ENCODE measurements at places on chromosomes 7 and 10. TPM values are rescaled to one million over a fixed set of nuclear protein-coding genes. Genes with fewer than 3 reads are reported as not detected.
A peak's percentile ranks its signal among the peaks of the same experiment; 100 is the strongest.

The FXYD4 gene
- not detected for total RNA-seq

The FOXI2 gene
- not detected for total RNA-seq

The NEUROG3 gene
- not detected for total RNA-seq

The CYP2C19 gene
- total RNA-seq = not detected

The GRK5 gene
- 45.9 TPM for total RNA-seq

The SYT15 gene
- 10.3 TPM for total RNA-seq

The ZC3HAV1L gene
- total RNA-seq = not detected

- no peak for DNase-seq
Observed at GRCh38 chr10:100742076-100742771, 3.2 kb upstream of the PAX2 start.

DNA sequence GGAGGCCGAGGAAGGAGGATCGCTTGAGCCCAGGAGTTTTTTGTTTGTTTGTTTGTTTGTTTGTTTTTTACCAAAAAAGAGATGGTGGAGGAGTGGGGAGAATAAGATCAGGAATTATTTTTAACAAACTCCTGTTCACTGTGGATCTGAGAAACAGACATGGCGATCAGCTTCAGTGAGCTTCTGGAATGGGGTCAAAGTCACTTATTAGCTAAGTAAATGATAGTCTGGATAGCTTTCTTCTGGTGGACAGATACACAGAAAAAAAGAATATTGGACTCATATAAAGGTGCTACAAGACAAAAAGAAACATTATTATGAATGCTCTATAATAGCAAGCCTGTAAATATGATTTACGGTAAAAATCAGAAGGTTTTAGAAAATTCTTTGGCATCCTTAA is 85.1 kb downstream of the POU6F2 start:
- DNase-seq = no peak

DNA sequence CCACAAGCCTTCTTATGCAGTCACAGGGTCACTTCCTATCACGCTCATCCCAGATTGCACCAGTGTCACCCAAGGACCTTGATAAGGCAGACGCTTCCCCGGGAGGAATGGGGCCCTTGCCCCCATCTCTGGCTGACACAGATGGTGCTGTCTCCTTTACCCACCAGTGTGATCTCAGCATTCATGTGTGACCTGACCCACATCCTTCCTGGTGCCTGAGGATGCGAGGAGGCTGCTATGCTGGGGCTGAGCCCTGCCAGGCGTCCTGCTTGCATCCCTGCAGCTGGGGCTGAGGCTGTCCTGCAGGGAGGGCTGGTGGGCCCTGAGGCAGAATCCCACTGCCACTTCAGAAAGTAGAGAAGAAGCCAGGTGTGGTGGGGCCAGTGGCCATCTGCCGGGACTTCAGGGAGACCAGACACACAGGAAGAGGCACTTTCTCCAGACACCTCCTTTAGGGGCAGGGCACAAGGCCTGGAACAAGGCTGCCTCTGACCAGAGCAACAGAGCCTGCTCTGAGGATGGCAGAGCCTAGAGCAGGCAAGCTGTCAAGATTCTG is 35.3 kb downstream of the RASGEF1A start:
- peak; percentile 75 for DNase-seq

GRCh38 chr7:41847151-41847550 is 144.3 kb upstream of the INHBA start:
- DNase-seq = no peak

DNA sequence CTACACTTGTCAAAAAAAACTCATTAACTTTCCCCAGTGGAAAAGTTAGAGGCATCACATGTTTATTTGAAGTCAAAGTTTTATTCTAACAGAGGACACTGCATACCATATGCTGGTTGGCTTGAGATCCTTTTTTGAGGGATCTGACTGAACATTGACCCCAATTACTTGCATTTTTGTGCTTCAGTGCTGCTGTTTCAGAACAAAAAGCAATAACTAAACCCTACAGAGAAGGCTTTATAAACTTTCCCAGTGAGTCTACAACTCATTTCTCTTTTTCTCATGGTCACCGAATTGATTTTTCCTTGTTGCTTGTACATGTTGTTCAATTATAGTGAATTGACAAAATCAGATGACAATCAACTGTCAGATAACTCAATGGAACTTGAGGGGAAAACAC is 69.3 kb upstream of the PHYHIPL start:
- DNase-seq = no peak

DNA sequence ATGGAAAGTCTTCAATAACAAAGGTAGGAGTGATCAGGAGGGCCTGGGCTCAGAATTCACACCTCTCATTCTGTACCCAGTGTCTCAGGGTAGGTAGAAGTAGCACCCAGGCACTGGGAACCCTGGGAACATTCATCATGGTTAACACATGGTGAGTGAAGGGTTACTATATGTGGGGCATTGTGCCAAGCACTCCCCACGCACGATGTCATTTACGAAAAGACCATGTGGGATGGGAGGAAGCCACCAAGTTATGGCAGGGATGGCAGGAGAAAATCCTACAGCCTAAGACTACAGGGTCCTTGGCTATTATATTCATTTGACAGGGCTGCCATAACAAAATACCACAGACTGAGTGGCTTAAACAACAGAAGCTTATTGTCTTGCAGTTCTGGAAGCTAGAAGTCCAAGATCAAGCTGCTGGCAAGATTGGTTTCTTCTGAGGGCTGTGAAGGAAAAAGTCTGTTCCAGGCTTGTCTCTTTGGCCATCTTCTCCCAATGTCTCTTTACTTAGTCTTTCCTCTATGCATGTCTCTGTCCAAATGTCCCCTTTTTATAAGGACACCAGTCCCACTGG is 27.7 kb upstream of the DDIT4 start:
- DNase-seq = no peak

DNA sequence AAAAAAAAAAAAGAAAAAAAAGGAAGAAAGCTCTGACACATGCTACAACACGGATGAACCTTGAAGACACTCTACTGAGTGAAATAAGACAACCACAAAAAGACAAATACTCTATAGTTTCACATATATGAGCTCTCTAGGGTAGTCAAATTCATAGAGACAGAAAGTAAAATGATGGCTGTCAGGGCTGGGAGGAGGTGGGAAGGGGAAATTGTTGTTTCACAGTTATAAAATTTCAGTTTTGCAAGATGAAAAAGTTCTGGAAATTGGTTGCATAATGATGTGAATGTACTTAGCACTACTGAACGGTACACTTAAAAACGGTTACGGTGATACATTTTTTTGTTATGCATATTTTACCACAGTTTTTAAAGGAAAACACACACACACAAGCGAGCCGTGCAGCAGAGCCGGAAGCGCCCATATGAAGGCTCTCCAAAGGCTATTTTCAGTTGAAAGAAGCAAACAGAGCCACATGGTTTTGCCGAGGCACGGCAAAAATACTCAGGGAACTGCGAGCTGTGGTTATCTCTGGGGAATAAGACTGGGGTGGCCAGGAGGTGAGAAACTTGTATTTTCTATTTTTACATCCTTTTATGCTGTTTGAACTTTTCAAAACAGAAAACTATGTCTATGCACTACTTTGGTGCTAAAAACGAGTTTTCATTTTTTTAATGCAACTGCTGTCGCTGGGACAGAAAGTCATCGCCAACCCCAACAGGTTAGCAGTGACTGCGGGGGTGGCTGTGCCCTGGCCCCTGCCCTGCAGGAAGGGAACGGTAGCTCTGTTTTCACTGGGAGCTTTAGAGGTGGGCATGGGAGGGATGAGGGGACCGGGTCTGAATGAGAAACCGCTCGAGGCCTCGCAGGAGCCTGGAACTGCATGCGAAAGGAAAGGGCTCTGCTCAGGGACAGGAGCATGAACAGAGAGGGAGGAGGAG is 132.9 kb downstream of the OAT start:
- DNase-seq = no peak
